ENCODE measurements at places on chromosomes 5 and 9.

DNA sequence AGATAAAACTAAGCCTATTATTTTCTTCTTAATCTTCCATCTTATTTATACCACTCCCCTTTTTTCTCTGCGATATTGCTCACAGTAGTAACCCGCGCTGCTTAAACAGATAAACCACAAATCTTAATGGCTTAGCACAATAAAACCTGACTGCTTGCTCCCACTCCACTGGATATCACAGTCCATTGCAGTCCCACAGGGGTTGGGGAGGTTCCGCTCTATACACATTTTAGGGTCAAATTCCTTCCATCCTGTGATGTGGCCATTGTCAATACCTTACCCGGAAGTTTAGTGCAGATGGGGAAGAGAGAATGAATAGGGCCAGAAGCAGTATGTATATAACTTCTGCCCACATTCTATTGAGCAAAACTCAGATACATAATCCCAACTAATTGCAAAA lies 193.7 kb downstream of the RAB3C start:
- no peak for DNase-seq

GRCh38 chr5:12080761-12081160 lies 176.5 kb upstream of the CTNND2 start:
- no peak for DNase-seq

- DNase-seq = no peak
Measured at GRCh38 chr5:83567741-83568140, 96.2 kb downstream of the VCAN start.

GRCh38 chr5:66329078-66329477 lies 185.0 kb downstream of the SREK1 start:
- DNase-seq = peak; percentile 3

- no peak for DNase-seq
Measured at GRCh38 chr9:90180381-90180780, 462.2 kb downstream of the DIRAS2 start.

DNA sequence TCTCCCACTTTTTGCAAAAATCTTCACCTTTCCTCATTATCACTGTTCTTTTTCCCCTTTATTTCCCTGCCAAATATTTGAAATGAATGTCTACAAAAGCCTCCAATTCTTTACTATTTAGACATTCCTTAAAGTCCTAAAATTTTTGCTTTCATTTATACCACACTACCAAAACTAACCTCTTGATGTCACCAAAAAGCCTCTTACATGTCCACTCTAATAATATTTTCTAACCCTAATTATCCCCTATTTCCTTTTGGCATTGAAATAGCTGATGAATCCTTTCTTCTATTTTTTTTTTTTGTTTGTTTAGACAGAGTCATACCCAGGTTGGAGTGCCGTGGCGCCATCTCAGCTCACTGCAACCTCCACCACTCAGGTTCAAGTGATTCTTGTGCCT lies 32.3 kb upstream of the NRG2 start:
- DNase-seq = no peak

DNA sequence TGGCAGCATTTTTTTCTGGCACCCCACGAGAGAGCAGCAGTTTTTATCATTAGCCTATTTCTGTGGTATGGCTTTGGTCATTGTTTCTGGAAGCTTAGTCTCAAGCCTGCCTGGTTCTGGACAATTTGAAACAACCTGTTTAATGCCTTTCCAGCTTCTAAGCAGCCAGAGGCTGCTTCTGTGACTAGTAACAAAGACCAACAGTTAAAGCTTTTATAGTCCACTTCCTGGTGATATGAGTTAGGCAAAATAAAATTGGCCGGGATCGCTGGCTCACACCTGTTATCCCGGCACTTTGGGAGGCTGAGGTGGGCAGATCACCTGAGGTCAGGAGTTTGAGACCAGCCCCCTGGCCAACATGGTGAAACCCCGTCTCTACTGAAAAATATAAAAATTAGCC lies 24.0 kb downstream of the LYRM7 start:
- no peak for DNase-seq

- DNase-seq = no peak
Measured at GRCh38 chr5:103600086-103600485, 37.5 kb upstream of the NUDT12 start.

DNA sequence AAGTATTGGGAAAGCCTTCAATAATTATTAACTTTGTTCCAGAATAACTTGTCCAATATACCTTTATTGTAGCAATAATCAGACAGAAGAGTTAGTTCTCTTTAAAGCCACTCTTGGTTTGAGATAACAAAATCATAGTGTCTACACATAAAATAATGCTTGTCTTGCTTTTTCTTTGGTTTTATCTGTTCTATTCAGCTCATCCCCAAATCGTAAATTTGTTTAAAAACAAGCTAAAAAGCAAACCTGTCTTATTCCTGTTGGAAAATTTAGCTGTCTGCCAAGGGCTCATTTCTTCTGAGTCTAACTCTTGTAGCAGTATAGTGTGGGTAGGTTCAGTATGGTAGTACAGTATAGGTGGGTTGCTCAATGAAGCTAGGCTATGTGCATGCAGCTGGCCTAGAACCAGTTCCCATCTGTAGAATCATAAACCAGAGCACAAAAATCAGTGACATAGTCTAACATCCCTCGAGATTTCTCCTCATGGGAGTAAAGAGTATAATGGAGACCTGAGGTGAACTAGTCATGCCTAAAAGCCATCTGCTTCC lies 17.9 kb upstream of the APBA1 start:
- no peak for DNase-seq

DNA sequence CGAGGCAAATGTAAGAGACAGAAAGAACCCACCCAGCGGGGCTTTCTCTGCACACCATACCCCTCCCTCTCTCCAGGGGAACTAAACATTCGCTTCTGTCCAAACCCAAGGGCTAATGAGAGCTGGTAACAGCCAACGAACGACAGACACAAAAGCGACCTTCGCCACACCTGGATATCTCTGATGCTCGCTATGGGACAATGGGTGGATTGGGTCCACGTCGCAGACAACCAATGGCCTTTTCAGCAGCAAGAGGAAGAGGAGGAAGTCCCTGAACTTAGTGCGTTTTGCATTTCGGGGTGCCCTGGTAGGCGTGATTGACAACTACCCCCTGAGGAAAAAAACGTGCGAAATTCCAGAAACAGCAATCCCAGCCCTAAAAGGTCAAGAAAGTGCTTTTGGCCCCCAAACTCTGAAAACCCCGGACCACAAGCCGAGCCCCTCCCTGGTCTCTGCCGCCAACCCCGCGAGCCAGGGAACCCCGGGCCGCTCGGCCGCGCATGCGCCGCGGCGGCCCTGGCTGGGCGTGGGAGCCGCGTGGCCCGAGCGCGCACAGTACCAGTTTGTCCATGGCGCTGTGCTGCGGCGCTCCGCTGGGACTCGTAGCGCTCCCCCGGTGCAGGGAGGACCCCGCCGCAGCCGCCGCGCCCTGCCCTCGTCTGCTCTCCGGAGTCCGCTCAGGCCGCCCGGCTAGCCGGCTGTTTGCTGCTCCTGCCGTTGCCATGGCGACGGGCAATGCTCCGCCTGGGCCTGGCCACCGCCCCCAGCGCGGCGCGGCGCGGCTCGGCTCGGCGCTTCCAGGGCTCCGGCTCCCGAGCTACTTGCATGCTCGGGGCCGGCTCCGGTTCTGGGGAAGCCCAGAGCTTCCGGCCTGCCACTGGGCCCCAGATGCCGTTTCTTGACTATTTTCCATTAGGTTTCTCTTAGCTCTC lies 66.9 kb upstream of the DNAH5 start:
- peak; percentile 59 for DNase-seq

DNA sequence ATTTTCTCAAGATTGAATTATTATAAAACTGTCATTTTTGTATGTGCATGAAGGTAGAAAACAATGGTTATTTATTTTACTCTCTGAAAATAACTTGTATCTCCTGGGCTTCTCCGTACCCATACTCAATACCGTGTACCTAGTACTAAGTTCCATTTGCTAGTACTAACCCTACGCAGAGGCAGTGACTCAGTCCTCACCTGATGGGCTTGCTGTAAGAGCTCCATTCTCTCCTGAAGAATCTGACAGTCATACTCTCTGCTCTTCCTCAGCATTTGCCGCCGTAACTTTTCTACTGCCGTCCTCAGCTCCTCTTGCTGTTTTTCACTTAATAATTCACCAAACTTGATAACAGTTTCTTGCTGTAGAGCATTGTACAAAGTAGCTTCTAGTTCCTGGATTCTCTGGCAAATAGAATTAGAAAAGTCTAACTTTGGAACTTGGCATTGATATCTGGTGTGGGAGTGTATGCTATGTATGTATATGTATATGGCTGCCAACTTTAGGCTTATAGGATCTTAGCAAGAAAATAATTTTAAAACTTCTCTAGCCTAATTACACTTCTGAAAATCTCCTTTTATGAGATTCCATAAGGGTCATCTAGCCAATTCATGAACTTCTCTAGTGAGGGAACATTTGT lies 108.0 kb upstream of the DPYSL3 start:
- DNase-seq = no peak

GRCh38 chr5:39691993-39692392 lies 267.2 kb upstream of the DAB2 start:
- no peak for DNase-seq

DNA sequence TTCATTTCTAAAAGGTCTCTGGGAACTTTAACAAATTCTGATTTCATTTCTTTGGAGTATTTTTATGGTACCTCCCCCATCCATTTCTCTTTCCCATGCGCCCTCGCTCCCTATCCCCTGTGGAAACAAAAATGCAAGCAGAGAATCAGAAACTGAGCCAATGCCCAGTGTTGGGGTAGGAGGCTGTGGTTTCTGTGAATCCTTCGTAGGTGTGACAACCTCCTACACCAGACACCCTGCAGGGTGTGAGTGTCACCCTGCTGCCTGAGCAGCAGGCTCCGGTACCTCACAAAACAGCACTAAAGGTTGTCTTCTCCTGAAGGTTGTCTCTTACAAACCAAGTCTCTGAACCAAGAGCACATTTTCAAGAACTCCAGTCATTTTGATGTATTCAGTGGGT lies 103.8 kb upstream of the CTSL start:
- no peak for DNase-seq

DNA sequence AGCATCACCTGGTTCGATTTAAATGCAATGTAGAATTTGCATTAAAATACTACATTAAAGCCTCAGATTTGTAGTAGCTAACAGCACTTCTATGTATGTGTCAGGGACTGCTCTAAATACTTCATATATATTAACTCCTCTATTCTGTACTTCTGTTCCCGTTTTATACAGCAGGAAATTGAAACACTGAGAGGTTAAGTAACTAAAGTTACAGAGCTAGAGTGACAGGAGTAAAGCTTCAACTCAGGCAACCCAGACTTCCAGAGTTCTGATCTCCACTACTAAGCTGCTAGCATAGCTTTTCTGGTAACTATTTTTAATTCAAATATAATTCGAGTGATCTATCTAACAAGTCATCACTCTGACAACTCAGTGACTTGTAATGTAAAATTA lies 619 bp upstream of the APC start:
- no peak for DNase-seq

DNA sequence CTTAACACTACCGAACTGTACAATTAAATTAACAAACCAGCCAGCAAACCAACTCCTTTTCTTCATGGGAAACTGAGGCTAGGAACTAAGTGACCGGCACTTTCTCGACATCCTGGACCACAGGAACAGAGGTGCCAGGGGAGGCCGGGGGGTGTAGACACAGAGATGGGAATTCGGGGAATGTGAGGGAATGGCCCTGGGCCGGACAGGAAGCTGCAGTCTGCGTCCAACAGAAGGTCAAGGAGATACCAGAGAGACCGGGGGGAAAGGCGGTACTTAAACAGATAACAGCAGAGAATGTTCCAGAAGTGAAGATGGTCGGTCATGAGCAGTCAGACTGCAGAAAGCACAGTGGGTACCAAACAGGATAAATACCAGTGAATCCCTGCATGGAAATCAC lies 40.3 kb downstream of the DBH start:
- DNase-seq = no peak

- DNase-seq = no peak
Measured at GRCh38 chr5:56048124-56048523, 53.4 kb upstream of the IL6ST start.

GRCh38 chr9:96818533-96818932 lies 35.8 kb downstream of the ZNF782 start:
- no peak for DNase-seq

DNA sequence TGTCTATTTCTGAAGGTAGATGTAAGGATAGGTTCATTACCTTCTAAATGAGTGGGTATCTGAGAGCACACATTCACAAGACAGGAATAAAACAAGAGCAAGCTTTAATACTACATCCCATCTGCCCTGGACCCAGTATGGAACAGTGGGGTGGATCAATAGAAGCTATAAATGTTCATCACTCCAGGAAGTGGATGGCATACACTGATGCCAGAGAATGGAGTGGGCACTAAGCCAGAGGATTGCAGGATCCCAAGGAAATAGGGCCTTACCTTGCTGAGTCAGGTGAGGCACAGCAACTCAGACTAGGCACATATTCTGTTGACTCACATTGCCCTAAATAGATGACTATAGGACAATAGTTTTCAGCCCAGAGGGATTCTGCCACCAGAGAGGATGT lies 21.3 kb upstream of the COX7C start:
- DNase-seq = no peak

DNA sequence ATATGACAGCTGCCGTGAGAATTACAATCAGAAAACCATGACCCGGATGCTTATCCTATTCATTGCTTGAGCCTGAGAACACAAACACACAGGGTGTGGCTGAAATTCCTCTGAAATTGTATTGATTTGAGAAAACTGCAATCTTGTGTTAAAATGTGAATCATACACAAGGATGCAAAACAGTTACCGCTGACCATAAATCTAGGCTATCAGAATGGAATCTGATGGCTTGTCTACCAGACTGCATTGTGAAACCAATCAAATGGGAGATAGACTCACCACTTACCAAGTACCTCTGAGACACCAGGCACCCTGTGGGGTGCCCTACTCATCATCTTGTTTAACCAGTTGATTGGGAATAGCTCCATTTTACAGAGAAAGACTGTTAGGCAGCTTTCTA lies 188.7 kb upstream of the MSX2 start:
- no peak for DNase-seq

- no peak for DNase-seq
Measured at GRCh38 chr5:97364731-97365130, 181.7 kb upstream of the RIOK2 start.

DNA sequence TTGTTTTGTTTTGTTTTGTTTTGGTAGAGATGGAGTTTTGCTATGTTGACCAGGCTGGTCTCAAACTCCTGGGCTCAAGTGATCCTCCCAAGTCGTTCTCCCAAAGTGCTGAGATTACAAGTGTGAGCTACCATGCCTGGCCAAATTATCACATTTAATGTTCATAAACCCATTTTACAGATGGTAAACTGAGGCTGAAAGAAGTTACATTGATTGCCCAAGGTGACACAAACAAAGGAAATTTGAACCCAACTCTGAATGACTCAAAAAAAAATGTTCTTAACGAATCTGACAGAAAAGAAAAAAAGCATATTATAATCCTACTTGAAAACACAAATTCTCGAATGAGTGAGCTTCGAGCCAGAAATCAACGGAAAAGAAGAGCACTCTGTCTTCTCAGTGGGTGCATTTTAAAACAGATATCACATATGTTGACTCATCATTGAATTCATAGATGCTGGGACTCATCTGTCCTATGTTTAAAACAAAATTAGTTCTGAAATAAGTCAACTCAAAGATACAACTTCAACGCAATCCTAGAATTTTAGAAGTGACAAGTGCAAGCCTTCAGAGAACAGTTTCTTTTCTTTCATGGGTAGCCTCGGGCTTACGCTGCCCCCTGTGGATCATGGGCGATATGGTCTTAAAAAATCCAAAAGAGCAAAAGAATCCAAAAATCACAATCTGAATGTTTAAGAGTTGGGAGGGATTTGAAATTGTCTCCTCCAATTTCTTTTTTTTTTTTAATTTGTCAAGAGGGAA lies 28.4 kb downstream of the TIMD4 start:
- peak; percentile 76 for DNase-seq

GRCh38 chr9:116585896-116586295 lies 101.2 kb upstream of the TRIM32 start:
- DNase-seq = no peak
